HTR-8/SVneo (cell line): ENCODE measurements at places on chromosomes 7 and 10.
A peak's percentile ranks its signal among the peaks of the same experiment; 100 is the strongest.

- DNase-seq, result no peak
Observed at GRCh38 chr10:129032372-129033313, 434.4 kb upstream of the MGMT start.

- no peak for DNase-seq
Observed at GRCh38 chr10:45422207-45422865, 48.3 kb downstream of the ALOX5 start.

- no peak for DNase-seq
Observed at GRCh38 chr7:12350971-12351370, 52.7 kb downstream of the VWDE start.

- DNase-seq, result peak; percentile 32
Observed at GRCh38 chr10:31604096-31604495, 285.1 kb downstream of the ZEB1 start.

- no peak for DNase-seq
Observed at GRCh38 chr7:159033956-159034355, 110.7 kb downstream of the VIPR2 start.

- no peak for DNase-seq
Observed at GRCh38 chr7:103009466-103010185, 65.0 kb downstream of the FBXL13 start.

DNA sequence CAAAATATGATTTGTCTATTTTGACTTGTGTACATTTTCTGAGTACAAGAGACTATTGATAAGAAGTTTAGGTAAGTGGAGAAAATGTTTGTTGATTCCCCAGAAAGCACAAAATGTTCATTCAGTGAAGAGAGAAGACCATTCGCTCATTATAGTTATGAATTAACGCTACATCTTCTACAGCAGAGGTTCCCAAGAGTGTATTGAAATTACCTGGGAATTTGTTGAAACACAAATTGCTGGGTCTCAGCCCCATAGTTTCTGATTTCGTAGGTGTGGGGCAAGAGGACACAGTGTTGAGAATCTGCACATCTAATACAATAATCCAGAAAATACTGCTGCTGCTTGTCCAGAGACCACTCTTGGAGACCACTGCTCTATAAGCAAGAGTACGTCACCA lies 24.2 kb downstream of the JAZF1 start:
- no peak for DNase-seq

DNA sequence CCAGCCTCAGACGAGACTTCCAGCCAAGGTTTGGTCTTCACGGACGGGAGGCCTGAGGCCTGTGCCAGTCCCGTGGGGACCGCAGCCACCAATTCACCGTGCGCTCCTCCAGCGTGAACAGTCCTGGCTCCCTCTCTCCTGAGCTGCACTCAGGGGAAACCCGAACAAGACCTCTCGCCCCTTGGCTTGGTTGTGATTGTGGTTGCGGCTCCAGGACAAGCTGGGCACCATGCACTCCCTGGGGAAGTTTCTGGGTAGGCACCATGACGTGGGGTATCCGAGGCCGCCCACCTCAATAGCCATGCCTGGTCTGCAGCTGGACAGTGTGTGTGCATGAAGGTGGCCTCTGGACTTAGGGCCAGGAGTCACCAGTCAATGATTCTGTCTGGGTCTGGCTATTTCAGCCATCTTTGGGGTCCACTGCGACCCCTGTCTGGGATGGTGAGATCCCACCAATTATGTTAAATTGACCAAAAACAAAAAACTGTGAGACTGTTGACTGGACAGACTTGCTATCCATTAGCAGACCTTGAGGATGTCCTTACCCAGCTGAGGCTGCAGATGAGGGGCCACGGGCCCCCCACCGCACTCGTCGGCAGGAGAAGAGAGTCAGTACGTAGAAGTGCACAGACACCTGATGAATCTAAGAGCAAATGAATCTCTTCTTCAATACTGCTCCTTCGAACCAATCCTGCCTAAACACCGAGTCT lies 33.5 kb upstream of the EN2 start:
- no peak for DNase-seq

DNA sequence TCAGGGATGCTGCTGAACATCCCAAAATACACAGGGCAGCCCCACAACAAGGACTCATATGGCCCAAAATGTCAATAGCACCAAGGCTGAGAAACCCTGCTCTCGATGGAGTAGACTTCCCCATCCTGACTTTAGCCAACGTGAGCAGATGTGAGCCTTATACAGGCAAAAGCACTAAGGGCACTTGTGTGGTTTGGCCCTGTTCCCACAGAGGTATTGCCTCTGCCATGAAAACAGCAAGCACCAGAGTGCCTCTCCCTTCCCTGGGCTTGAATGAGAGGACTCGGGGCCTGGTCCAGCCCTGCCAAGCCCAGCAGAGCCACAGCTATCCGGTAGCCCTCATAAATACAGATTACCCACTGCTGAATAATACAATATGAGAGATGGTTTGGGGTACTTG lies 47.5 kb downstream of the ACSM6 start:
- DNase-seq, result no peak

- DNase-seq, result no peak
Observed at GRCh38 chr10:88733215-88733614, 26.6 kb upstream of the LIPN start.

- DNase-seq, result no peak
Observed at GRCh38 chr10:8352171-8353075, 297.9 kb downstream of the GATA3 start.

GRCh38 chr7:5231811-5232484 lies 41.9 kb downstream of the WIPI2 start:
- no peak for DNase-seq

GRCh38 chr10:121800831-121801230 lies 127.0 kb downstream of the ATE1 start:
- no peak for DNase-seq

DNA sequence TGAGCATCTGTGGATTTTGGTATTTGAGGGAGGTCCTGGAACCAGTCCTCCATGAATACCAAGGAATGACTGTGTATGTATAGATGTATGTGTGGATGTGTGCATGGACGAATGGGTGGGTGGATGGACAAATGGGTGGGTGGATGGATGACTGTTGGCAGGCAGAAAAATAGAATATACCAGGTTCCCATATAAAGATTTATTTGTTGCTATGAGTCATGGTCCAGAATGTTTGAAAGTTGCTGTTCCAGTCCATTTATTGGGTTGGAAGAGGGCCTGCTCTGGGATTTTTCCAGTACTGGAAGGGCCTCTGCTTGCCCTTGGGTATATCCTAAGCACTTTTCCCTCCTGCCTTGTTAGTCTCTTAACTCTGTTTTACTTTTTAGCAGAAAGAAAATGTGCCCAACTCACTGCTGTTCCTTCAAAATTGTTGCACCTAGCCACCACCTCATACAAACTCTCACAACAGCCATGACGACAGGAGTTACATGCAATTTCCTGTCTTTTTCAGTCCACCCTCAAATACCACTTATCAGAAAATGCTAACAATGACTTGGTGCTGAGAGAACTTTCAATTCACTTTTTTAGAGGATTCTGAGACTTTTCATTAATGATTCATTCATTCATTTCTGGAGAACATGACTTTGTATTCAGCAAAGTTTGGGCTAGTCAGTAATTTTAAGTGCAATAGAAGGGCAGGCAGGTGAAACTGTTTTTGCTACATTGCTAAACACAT lies 108.1 kb downstream of the EEPD1 start:
- DNase-seq, result no peak

GRCh38 chr7:158416283-158416933 lies 171.2 kb downstream of the PTPRN2 start:
- DNase-seq, result no peak

GRCh38 chr7:2158331-2159175 lies 74.2 kb downstream of the MAD1L1 start:
- DNase-seq, result no peak

DNA sequence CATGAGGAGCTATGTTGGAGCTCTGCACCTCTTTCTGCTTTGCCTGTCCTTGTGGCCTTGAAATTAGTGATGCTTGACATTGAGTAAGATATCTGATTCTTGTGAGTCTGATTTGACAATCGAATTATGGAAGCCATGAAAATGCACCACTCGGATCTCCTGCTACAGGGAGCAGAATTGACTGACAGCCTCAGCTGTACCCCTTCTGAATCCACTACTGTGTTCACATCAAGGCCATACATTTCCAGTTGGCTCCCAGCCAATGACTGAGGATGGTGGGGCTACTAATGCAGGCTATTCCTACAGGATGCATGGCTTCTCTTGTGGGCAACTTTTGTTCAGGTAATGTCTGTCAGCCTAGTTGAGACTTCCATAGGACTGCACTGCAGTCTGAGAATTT lies 321.9 kb downstream of the REEP3 start:
- DNase-seq, result no peak

DNA sequence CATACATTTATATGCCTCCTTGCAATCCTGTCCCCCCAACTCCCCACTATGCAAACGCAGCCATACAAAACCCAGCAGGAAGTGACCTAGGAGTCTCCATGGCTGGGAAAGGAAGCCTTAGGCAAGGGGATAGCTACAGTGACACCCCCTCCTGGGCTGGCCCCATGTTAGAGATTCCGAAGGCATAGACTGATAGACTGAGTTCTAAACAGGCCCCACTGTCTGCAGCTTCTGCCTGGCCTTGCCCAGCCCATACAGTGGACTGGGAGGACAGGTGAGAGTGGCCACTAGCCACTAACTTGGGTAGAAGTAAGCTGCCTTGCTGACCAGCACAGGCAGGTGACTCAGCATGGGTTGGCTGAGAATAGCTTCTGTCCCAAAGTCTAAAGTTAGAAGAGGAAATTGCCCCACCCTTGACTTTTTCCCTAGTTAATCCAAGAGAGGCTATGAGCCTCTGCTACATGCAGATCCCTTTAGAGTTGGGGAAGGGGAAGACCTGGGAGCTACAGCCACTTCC lies 106.3 kb downstream of the C10orf105 start:
- no peak for DNase-seq

GRCh38 chr7:26416004-26416403 lies 124.3 kb downstream of the SNX10 start:
- no peak for DNase-seq

GRCh38 chr7:95028683-95029082 lies 121.3 kb downstream of the PPP1R9A start:
- no peak for DNase-seq

DNA sequence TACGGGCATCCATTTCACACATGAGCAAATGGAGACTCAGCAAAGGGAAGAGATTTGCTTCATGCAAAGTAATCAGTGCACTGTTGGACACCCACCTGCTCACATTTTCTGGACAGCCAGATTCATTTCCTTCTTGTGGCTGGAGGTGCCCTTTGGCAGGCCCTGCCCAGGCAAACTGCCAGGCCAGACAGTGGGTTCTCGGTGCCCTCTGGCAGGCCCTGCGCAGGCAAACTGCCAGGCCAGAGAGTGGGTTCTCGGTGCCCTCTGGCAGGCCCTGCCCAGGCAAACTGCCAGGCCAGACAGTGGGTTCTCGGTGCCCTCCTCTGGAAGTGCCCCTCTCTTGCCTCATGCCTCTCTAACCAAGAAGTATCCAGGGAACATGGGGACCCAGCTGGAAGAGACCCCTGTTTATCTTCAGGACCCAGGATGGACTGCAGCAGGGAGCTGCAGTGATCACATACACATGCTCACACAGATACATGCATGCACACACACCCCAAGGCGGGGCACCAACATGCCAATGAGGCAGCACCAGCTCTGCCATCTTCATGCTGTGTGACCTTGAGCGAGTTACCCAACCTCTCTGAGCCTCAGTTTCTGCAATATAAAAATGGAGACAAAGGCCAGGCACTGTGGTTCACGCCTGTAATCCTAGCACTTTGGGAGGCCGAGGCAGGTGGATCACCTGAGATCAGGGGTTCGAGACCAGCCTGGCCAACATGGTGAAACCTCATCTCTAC lies 67.1 kb downstream of the OAT start:
- DNase-seq, result no peak

DNA sequence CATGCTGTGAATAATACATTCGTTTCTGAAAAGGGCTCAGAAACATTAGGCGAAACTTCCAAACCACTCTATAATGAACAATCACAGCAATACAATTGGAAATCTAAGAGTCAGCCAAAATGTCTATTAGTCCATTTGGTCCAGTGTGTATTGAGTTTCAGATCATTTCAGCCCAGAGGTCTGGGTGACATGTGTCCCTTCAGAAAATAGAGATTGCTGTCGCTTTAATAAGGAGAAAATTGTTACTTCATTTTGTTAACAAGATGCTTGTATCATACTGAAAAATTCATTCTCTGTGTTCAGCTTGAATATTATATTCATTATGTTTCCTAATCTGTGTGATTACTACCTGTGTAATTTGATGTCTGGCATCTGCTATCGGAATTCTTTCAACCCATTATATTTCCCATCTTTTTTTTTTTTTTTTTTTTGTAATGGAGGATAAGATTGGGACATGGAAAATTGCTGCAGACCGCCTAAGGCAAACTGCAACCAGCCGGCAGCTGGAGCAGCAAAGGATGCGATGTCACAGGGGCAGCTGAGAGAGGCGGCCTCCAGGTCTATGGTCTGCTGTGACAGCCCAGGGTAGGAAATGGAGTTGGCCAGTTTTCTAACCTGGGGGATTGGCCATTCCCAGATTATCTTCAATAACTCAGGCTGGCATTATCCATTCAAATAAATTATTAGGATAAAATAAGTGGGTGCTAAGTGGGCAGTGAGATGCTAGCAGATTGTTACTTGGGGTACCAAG lies 170.9 kb upstream of the NPVF start:
- no peak for DNase-seq

DNA sequence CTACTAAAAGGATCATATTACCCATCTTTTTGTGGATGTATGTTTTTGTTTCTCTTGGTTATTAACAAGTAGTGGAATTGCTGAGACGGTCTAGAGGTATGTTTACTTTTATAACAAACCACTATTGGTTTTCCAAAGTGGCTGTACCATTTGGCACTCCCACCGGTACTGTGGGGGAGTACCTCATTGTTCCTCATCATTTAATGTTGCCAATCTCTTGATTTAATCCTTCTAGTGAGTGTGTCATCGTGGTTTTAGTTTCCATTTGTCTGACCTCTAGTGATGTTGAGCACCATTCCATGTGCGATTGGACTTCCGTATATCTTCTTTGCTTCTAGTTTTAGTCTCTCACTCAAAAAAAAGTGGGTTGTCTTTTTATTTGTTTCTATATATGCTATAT lies 50.4 kb downstream of the RBM33 start:
- no peak for DNase-seq

GRCh38 chr7:67753891-67754290 lies 757.3 kb downstream of the TYW1 start:
- no peak for DNase-seq
